NCI-H460 (cell line): ENCODE measurements at places on chromosomes 3 and 15. TPM values are rescaled to one million over a fixed set of nuclear protein-coding genes. Genes with fewer than 3 reads are reported as not detected.

STRA6 gene
- total RNA-seq, result 0.17 and 0.29 TPM in 2 replicates

INO80 gene
- 22.9 and 25.2 TPM in 2 replicates for total RNA-seq

DPPA4 gene
- total RNA-seq, result not detected in 2 replicates

FAM98B gene
- total RNA-seq, result 17.8 and 19.9 TPM in 2 replicates

PHLDB2 gene
- 8.3 and 9.1 TPM in 2 replicates for total RNA-seq

XCR1 gene
- total RNA-seq, result not detected in 2 replicates

NUP210 gene
- total RNA-seq, result 48.5 and 52.6 TPM in 2 replicates

GRCh38 chr15:89490814-89491315, 5.5 kb downstream of the RHCG start:
- no peak for DNase-seq

DNA sequence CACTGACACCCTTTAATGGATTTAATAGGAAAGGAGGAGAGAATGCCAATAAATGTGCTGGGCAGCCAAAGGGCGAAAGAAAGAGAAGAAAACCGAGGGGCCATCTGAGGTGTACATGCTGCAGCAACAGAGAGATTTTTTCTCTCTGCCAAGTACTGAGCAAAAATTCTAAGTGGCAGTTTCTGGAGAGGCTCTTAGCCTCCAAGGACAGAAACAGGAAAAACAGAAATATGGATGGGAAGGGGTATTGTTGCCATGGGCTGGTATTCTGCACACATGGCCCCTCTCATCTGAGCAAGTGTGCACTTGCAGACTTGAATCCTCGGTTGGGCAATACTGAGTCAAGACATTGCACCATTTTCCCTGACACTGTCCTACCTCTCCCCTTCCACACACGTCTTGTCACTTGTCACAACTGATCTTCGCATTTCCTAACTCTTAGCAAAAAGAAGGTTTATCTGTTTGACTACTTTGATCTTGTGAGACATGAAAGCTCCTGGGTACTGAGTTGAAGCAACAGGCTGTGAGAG, 73.9 kb downstream of the PRICKLE2 start:
- no peak for DNase-seq

GRCh38 chr3:22671848-22672247, 531.3 kb upstream of the UBE2E2 start:
- DNase-seq, result no peak

DNA sequence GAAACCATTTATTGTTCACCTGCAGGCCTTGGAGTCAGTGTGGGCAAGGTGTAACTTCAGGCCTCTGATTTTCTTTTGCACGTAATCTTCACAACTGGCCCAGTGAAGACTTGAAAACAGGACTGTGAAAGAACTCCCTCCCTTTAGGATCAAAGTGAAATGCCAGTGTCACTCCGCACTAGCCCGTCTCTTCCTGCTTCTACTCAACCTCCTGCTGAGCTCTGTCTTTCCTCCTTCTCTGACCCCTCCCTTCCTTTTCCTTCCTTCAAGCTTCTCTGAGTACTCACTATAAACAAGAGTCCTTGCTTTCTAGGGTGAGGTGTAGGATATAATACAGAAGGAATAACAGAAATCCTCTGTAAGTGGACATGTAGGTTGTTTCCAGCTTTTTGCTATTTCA, 28.5 kb downstream of the TMEM41A start:
- no peak for DNase-seq

DNA sequence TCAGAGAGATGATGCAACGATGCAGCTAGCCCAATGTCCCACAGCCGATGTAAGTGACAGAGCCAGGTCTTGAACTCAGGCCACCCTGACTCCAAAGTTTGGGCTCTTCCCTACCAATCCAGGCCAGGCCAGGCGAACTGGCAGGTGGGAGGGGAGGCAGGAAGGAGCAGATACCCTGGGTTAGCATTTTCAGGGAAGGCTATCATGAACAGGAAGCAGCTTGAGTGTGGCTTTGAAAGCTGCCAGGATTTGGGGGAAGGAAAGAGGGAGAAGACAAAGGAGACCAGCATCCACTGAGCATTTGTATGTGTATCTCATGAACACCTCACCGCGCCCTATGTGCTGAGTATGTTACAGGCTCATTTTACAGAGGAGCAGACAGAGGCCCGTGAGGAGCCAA, 38.8 kb downstream of the LMCD1 start:
- DNase-seq, result no peak

GRCh38 chr15:51874751-51875644, 45.5 kb downstream of the TMOD3 start:
- DNase-seq, result peak; percentile 94

GRCh38 chr15:34986771-34987480, 1.2 kb downstream of the ZNF770 start:
- no peak for DNase-seq

- no peak for DNase-seq
These were observed 15.8 kb downstream of the ESYT3 start for GRCh38 chr3:138450181-138450580.

DNA sequence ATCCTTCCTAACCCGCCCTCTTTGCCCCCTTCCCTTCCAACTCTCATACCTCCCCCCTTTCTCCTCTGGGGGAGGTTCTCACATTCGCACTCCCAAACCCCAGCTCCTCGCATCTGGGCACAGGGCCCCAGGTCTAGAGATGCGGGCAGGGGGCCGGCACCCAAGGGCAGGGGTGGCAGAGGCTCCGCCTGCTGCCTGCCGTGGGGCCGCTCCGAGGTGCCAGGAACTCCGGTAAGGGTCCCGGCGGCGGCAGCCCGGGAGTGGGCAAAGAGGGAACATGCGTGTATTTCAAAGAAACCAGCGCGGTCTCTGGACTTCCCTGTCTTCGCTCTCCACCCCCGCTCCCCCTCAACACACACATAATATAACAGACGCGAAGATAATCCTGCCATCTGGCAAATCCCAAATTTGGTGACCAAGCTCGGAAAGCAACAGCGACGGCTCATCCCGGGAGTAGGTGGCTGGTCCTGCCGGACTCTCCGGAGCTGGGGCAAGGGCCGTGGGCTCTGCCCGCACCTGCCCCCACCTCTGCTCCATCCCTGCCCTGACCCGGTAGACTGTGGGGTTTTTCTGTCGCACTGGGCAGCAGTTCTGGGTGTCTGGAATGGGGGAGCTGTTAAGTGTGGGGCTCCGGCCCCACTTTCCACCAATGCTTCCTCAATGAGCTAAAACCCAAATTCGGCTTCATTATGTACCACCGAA, 31.0 kb downstream of the NR2F2 start:
- no peak for DNase-seq

DNA sequence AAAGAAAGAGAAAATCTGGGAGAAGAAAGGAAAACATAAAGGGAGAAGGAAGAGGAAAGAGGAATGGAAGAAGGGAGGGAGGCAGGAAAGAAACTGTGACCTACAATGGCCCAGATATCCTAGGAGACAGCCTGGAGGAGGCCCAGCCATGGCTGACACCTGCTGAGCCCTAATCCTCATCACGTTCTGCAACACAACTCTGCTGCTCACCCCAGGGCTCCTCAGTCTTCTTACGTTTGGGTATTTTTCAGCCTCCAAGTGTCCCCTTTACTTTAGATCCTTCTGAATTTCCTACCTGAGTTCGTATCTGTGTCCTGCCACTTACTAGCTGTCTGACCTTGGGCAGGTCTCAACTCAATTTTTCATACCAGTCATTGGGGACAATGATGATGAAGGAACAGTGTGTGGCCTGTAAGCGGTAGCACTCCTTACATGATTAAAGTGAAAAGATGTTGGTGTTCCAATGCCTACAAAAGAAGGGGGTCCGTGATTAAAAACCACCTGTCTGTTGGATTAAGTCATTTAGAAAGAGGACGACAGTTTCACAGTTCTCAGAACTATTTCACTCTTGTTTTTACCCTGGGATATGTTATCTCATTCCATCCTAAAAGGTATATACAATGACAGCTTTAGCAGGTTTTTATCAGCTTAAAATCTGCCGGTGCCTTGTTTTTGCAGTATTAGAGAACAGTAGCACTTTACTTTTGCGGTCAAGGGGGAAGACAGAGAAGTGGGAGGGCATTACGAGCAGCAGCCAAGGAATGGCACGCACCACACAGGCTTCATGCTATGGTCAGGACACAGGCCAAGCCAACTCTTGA, 47.4 kb downstream of the CCR4 start:
- no peak for DNase-seq

DNA sequence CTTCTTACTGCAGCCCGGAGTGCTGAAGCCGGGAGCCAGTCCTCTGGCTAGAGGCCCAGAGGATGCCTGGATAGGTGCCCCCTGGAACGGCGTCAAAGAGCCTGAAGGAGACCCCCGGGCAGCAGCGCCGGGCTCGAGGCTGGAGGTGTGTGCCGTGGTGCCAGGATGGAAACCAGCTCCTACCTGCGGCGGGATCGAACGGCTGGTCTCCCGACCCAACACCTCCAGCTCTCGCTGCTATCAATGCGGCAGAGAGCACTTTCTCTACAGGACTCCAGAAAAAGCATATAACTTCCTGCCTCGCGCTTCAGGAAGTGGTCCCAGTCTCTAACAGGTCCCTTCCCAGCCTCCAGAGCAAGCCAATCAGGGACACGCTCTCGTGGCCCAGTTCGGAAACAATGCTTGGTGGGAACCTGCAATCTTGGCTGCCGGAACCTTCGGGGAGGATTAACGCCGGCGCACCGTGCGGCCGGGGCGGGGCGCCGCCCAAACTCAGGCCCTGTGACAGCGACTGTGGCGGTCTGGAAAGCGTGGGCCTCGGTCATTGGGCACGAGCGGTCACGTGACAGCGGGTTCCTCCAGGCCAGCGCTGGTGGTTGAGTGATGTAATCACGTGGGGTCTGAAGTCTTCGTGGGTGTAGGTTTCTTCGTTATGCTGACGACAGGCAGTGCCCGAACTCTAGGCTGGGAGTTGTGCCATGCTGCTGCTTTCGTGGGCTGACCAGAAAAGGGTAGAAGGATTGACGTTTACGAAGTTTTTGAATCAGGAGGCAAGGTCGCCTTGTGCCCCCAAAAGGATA, at the start of gene SLC33A1:
Gene SLC33A1, minus strand, starts transcription at position 287 of the 800 bp plus-strand sequence. CDS start 430 bp downstream, outside the sequence.
- DNase-seq, result peak; percentile 98
